CD8-positive, alpha-beta T cell (primary cell): ENCODE measurements at places on chromosomes 5 and 9.

DNA sequence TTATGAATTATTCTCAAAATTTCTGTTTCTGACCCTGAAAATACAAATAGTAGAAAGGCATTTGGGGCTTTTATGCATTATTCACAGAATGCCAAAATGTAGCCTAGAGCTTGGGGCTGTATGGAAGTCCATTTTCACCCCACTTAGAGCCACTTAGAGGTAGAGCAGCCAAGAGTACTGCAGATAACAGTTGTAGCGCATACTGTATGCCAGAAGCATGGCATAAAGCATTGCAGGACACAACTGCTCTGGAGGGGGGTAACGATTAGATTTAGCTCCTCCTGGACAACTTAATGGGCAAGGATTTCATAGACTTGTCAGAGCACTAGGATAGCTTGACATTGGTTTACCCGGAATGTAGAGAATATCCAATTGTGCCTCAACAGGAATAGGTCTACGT, 15.7 kb downstream of the SLC31A1 start:
- no peak for DNase-seq

GRCh38 chr5:52531105-52531504, 256.6 kb upstream of the ITGA1 start:
- DNase-seq, result no peak

GRCh38 chr5:1007681-1008450, 736 bp upstream of the NKD2 start:
- no peak for DNase-seq

- DNase-seq, result no peak
These were observed 11.3 kb downstream of the AHRR start for GRCh38 chr5:332843-333242.

DNA sequence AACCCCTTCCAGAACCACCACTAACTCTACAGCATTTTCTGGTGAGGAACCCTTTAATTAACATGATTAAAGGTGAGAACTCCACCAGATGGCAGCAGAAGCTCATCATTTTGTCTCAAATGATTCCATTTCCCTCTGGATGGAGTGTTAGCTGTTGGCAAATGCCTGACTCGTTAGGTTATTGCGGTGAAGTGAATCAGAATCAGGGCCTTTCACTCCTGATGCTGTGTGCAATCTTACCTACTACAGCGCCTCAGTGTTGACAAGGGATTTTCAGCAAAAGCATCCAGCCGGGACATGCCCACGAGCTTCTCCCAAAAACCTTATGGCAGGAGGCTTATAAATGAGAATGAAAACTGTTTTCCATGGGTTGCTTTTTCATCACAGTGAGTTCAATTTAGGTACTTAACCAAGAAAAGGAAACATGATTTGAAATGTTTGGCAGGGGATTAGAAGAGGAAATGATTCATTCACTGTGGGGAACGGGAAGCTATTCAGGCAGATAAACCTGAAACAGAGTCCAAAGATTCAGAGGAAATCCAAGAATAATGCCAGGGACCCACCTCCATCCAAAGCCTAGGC, 48.0 kb upstream of the CAST start:
- DNase-seq, result peak; percentile 47
